ENCODE measurements at places on chromosomes 4 and X.

- no peak for DNase-seq
These were observed 8.5 kb downstream of the NUDT11 start for GRCh38 chrX:51487960-51488267.

- DNase-seq: no peak
These were observed 8.8 kb downstream of the ADAM29 start for GRCh38 chr4:174926958-174927357.

DNA sequence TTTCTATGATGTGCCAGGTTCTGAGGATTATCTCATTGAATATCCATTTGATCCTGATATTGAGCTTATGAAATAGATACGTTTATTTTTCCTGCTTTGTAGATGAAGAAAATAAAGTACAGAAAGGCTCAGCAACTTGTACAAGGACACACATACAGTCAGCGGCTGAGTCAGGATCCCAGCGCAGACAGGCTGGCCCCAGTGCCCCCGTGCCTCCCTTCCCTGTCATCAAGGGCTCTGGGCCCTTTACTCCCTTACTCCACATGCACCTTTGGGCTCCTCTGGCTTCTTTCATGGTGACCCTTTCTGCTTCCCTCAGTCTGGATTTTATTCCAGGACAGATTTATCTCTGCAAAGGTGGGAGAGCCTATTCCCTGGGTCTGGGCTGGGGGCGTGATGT lies 12.8 kb downstream of the RASL11B start:
- DNase-seq: no peak

GRCh38 chr4:112546476-112546875 lies 30.5 kb upstream of the NEUROG2 start:
- DNase-seq: no peak

DNA sequence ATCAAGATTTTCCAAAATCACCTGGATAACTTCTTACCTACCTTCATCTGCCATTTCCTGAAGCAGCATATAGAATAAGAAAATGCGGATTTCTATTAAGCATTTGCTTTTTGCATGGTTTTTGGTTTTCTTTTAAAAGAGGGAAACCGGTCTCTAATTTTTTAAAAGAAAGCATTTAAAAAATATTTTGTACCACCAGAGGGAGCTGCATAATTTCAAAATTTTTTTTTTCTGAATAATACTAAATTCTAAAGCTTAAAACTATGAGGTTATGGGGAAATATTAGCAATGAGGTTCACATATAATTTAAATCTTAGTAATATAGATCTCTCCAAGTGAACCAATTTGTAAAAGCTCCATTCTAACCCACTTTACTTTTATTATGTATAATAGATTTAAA lies 137.7 kb upstream of the TENT5D start:
- no peak for DNase-seq

DNA sequence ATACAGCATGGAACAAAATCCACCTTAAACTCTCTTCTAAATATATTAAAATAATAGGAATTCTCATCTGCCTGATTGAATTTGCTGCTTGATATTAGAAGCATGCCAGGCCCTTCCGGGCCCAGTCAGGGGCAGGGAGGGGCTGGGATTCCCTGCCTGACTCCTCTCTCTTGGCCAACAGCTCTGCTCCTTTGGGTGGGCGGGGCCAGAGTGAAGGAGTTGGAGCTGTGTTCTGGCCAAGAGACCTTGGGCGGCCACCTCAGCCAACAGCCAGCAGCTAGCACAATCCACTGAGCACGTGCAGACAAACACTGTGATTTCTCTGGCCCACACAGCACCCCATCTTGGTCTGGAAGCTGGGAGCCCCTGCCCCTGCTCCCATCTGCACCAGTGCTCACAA lies 140.3 kb downstream of the PJA1 start:
- no peak for DNase-seq

DNA sequence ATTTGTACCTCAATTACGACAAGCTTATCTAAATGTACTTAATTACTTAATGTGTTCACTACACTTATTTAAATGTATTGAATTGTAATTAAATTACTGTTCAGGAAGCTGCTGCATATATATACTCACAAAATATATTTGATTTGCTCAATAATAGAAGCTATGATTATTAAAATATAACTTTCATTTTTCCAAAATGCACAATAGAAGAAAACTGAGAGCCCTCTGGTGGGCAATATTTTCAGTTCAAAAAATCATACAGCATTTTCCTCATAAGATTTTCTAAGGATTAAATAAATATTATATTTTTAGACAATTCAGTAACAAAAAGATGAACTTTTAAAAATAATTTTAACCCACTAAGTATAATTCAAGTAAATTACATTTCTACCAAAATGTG lies 217.3 kb downstream of the DKK2 start:
- no peak for DNase-seq
